Stimulated activated CD8-positive, alpha-beta memory T cell treated with anti-CD3 and anti-CD28 coated beads, Interleukin-15, amount 100 ng/mL, for 1 hour (primary cell): ENCODE measurements at places on chromosomes 1 and 21.

DNA sequence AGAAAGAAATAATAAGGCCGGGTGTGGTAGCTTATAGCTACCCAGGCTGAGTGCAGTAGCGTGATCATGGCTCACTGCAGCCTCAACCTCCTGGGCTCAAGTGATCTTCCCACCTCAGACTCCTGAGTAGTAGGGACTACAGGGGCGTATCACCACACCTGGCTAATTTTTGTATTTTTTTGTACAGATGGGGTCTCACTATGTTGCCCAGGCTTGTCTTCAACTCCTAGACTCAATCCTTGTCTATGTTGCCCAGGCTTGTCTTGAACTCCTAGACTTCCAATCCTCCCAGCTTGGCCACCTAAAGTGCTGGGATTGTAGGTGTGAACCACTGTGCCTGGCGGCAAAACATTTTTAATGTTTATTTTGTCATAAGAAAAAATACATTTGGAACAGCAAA, 30.5 kb downstream of the MIXL1 start:
- DNase-seq: no peak

DNA sequence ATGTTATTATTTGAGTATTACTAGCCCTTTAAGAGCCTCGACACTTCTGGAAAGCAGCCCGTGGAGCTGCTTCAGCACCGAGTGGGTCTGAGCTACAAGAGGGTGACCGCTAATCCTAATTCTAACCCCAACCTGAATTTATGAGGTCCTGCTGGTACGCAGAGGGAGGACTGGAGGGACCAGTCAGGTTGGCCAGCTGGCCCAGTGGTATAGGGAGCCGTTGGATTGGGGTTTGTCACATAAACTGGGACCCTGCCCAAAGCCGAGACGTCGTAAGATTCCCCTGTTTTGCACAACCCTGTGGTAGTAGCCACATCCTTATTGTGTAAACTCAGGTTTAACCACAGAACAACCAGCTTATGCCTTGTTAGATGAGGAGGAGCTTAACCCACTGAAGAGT, 60.8 kb upstream of the F3 start:
- DNase-seq: no peak

GRCh38 chr21:14615359-14615974, 69.4 kb upstream of the SAMSN1 start:
- DNase-seq: no peak

GRCh38 chr1:178057141-178057765, 36.7 kb upstream of the RASAL2 start:
- no peak for DNase-seq

- no peak for DNase-seq
Measured at GRCh38 chr1:234710381-234710780, 100.4 kb upstream of the IRF2BP2 start.

GRCh38 chr1:103917795-103918194, 168.1 kb downstream of the AMY1C start:
- no peak for DNase-seq

- DNase-seq: no peak
Measured at GRCh38 chr1:243495442-243496186, 239.8 kb downstream of the SDCCAG8 start.

DNA sequence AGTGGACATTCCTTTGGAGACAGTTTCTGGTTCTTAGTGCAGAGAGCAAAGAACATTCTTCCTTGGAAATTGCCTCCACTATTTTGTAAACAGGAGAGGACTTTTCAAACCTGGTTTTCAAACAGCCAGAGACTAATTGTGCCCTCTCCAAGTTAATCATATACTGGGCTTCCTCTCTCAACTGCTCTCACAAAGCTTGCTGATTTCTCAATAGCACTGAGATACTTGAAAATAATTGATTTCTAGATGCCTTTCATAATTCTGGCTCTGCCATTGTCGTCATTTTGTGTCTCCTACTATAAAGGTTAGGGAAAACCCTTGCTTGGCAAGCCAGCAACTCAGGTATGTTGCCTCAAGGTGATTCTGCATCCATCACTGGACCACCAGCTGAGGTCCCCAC, 56.0 kb downstream of the KCNJ15 start:
- DNase-seq: no peak

DNA sequence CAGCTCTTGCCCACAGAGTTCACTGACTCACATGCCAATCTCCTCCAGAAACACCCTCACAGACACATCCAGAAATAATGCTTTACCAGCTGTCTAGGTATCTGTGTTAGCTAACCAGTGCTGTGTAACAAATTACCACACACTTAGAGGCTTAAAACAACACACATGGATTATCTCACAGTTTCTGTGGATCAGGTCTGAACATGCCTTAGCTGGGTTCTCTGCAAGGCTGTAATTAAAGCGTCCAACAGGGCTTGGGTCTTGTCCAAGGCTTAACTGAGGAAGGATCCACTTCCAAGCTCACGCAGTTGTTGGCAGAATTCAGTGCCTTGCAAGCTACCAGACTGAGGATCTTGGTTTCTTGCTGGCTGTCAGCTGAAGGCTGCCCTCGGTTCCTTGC, 92.5 kb upstream of the RGS4 start:
- DNase-seq: no peak

GRCh38 chr1:19680644-19681043, 16.0 kb downstream of the HTR6 start:
- DNase-seq: no peak

- DNase-seq: no peak
Measured at GRCh38 chr1:171113382-171113781, 22.7 kb downstream of the FMO3 start.

DNA sequence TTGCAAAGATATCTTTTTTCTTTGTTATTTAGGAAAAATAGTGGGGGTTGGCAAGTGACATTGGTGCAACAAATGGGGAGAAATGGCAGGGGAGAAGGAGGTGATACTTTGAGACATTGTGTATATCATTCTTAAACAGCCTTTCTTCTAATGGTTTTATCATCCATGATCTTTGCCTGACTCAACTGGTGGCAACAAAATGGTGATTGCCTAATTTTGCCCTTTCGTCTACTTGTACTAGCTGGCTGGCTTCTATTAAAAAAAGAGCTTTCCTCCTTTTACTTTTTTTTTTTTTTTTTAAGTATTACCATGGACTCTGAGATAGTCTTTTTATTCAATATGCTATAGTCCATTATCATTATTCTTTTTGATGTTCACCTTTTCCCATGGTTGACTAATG, 27.7 kb downstream of the DESI2 start:
- no peak for DNase-seq

GRCh38 chr1:77797991-77798390, 18.5 kb downstream of the MIGA1 start:
- DNase-seq: no peak

- DNase-seq: no peak
Measured at GRCh38 chr1:202805886-202806844, 2.1 kb downstream of the KDM5B start.

DNA sequence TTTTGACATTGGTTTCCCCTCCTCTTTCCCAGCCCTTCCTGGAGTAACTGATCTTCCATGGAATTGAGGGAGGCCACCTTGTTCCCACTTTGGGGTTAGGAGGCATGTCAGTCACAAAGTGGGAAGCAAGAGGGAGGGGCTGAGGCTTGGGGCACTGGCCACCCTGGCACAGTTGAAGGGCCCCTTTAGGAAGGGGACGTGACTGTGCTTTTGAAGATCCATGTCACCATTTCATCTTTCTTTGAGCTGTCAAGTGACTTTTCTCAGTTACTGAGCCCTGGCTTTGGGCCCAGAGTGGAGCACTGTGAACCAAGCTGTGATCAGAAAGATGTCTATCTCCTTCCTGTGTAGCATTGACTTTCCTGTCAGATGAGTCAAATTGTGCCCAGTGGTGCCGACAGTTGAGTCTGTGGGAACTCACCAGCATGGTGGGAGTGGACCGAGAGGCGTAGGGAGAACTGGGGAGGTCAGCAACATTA, 38.5 kb upstream of the TDRD10 start:
- no peak for DNase-seq

DNA sequence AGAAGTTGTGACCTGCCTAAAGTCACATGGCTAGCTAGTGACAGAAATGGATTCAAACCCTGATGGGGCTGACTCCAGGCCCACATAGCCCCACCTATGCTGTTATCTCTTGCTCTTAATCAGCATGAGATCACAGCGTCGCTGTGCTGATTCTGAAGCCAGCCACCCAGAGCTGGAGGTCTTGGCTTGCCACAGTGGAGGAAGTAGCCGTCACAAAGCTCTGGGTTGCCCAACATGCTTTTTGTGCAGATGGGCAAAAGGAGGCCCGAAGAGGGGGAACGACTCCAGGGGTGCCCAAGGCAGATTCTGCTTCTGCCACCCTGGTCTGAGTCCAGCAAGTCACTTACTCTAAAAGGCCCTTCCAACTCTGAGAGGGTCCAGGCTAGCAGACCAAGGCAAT, 14.7 kb upstream of the MFSD2A start:
- no peak for DNase-seq

DNA sequence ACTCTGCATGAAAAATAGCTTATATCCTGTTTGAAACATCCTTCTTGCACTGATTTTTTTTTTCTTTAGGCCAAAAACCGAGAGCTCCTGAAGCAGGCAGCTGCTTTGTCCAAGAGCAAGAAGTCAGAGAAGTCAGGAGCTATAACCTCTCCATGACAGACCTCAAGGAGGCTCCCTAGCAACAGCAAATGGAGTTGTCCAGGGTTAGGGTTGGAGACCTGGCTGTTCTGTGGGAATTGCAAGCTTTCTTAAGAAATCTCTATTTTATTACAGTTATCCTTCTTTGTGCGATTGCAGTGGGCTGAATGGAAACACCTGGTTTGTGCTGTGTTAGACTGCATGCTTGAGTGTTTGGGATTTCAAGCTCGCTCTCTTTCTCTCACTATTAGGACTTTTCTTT, 12.6 kb upstream of the STX12 start:
- DNase-seq: no peak

- no peak for DNase-seq
Measured at GRCh38 chr1:51472359-51472758, 46.7 kb downstream of the EPS15 start.

GRCh38 chr1:241408170-241408569, 51.2 kb upstream of the RGS7 start:
- DNase-seq: no peak

GRCh38 chr1:15347182-15347581, 62.5 kb upstream of the EFHD2 start:
- no peak for DNase-seq

GRCh38 chr21:40505244-40505643, 341.7 kb downstream of the DSCAM start:
- no peak for DNase-seq

DNA sequence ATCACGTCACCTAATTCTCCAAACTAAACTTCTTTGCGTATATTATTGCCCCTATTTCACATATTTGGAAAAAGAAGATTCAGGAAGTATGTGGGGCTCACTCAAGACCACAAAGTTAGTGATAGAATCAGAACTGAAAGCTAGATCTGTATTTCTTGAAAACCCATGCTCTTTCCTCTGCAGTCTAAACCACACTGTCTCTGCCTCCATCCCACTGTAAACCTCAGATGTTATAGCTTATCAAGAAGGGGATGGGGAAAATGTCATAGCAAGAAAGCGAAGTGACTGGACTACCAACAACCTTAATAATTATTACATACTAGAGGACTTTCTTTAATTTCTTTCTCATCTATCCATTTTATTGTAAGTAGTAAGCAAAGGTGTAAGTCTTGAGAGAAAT, 257.7 kb upstream of the SGIP1 start:
- no peak for DNase-seq

GRCh38 chr1:1080122-1080757, 6.1 kb upstream of the RNF223 start:
- no peak for DNase-seq

DNA sequence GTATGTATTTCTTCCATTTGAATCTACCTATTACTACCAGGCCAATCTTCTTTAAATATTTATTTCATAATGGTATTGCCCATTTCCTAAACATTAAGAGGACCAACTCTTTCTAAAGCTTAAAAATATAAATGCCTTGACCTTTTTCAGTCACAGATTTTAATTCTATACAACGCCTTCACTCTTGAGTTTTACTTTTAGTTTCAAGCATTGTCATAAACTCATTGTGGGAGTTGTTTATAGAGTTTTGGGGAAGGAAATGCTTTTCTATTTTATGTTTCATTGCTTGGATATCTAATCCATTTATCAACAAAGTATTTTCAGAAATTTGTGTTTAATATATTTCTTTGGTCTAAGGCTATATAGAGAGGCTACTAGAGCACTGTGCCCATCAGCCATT, 155.8 kb downstream of the DPYD start:
- no peak for DNase-seq

DNA sequence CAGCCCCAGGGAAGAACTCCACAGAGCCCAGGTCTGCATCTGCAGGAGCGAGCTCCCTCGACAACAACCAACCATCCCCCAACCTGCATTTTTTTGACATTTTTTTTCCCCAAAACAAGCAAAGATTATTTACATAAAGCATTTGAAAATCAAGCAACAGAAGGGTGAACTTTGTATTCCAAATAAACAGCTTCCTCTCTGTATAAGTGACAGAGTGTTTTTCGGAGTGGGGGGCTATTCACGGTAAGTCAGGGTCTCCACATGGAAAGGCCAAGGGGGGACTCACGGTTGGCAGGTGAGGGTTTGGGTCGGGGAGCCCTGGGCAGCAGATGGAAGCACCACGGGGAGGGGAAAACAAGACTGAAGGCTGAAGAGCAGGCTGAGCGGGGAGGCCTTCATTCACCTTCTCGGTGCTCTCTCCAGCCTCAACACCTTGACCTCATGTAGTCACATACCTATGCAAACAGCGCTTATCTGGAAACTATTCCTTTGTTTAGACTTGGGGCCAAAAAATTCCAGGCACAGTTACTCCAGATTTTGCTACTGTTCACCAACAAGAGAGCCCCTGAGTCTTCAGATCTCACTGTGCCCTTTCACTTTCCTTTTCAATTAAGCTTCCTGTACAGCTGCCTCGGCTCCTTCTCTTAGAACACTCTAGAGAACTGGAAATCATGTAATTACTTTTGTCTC, 27.6 kb downstream of the C2CD2 start:
- DNase-seq: no peak

DNA sequence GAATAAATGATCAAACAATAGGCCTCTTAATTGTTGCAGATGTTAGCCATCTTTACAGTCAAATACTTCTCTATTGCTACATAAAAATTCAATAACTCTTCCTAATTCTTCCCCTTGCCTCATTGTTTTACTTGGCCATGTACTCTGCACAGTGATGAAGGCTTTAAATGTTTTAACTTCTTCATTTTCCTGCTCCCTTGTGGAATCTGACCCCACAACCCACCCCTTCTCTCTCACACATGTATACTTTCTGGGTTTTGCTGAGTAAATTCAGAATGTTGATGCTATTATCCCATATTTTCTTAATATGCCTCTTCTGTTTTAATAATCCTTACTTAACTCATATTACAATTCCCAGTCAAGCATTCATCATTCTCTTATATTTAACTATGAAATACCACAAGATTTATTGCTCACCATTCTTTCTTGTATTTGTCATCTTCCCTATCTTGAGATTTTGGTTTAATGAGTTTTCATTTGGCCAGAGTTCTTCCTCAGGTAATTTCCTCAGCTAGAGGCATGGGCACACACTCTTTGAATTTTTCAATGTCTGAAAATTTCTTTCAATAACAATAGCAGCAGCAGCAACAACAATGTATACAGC, 327.8 kb upstream of the USP24 start:
- no peak for DNase-seq

DNA sequence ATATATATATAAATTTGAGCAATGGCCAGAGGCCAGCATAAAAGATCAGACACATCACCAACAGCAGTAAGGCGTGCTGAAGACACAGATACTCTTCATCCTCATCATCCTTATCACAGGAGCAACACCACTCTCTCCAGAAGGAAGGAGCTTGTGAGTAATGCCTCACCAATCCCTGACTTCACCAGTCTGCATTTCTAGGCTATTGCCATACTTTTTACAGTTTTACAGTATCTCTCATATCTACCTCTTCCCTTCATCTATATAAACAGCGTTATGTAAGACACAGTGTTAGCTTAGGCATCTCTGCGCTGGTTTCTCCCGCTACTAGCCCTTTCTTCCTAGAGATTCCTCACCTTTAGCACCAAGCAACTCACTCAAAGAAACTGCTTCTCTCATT, 2.4 kb upstream of the ABL2 start:
- DNase-seq: no peak
